ENCODE measurements at places on chromosomes 11 and 22. TPM values are rescaled to one million over a fixed set of nuclear protein-coding genes. Genes with fewer than 3 reads are reported as not detected.

GRCh38 chr11:133966921-133967598 is 10.3 kb upstream of the IGSF9B start:
- DNase-seq, result no peak
- peaks cover 6% of the 10 kb centered on the region for H3K4me1 ChIP-seq
- no peak overlapping the region for H3K27ac ChIP-seq
- H3K27me3 ChIP-seq, result peaks cover 27% of the 10 kb centered on the region
- H3K36me3 ChIP-seq, result no peaks in the 10 kb centered on the region

DNA sequence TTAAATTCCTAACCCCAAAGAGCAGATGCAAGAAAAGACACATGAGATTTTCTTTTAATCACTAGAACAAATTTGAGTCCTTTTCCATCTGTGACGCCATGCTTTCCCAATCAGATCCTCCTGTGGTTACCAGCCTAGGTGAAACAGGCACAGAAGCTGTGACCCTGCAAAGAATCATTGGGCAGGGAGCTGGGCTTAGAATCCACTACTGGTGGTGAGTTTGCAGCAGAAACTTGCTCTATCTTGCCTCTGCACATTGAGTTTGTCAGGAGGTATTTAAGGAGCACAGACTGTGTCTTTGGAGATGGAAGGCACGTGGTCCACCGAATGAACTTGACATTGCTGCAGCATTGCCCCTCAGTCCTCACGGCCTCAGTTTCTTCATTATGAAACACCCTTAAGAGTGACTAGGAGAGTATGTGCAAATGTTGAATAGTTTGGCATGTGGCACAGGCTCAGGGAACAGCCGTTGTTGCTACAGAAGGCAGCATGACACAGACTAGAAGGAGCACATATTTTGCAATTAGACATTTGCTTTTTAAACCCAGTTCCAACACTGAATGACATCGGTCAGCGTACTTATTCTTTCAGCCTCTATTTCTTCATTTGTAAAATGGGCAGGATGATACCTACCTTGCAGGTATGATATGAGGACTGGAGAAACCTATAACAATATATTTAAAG is 127.6 kb downstream of the DBX1 start:
- H3K4me1 ChIP-seq, result no peaks in the 10 kb centered on the region
- DNase-seq, result no peak
- H3K4me3 ChIP-seq, result no peak overlapping the region
- H3K36me3 ChIP-seq, result no peaks in the 10 kb centered on the region

DNA sequence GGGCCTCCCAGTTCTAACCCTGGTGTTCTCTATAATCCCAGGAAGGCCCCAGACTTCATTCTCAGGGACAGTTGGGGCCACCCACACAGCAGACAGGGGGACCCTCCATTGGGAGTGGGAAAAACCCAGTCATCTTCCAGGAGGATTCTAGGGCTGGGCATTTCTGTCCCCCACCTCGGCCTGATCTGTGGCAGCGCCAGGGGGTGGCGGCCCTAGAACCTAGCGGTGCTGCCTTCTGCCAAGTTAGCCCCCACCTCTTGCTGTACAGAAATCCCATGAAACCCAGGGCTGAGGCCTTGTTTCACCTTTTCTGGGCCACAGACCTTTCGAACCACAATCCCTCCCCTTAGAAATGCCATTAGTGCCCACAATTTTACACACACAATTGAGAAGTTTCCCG is 9.6 kb downstream of the CHST1 start:
- H3K4me3 ChIP-seq, result no peak overlapping the region
- H3K27me3 ChIP-seq, result peaks cover 10% of the 10 kb centered on the region
- no peaks in the 10 kb centered on the region for H3K4me1 ChIP-seq
- H3K27ac ChIP-seq, result no peak overlapping the region

DNA sequence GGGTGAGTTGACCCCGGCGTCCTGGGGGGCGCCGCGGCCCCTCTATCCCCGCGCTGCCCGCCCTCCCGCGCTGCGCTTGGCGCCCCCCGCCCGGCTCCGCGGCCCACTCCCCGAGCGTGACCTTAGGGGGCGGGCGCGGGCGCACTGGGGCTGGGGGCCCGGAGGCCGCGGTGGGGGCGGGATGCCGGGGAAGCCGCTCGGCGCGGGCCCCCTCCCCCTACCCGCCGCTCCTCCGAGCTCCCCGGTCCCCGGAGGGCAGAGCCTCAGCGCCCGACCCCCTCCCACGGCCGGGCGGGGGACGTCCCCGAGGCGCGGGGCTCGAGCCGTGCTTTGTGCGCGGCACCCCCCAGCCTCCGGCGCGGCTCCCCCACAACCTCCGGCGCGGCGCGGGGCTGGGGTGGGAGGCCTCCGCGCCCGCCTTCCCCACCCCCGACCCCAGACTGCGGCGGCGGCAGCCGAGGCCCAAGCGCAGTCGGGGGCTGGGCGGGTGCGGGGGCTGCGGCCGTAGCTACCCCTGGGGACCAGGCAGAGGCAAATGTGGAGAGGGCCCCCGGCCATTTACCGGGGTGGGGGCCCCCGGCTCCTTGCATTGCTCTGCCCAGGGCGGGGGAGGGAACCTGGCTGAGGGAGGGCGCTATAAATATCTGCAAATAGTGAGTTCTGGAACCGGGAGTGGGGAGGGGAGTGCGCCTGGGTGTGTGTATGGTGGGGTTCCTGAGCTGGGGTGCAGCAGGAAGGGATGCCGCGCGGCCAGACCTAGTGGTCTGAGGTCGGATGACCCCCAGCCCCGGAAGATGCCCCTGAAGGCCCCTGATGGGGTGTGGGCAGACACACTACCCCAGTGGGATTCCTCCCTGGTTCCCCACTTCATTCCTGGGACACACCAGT is 988 bp downstream of the MGAT3 start:
- no peak for DNase-seq
- peak overlapping the region; percentile 49 for H3K4me3 ChIP-seq
- H3K36me3 ChIP-seq, result peaks cover 6% of the 10 kb centered on the region
- peaks cover 12% of the 10 kb centered on the region for H3K4me1 ChIP-seq

DNA sequence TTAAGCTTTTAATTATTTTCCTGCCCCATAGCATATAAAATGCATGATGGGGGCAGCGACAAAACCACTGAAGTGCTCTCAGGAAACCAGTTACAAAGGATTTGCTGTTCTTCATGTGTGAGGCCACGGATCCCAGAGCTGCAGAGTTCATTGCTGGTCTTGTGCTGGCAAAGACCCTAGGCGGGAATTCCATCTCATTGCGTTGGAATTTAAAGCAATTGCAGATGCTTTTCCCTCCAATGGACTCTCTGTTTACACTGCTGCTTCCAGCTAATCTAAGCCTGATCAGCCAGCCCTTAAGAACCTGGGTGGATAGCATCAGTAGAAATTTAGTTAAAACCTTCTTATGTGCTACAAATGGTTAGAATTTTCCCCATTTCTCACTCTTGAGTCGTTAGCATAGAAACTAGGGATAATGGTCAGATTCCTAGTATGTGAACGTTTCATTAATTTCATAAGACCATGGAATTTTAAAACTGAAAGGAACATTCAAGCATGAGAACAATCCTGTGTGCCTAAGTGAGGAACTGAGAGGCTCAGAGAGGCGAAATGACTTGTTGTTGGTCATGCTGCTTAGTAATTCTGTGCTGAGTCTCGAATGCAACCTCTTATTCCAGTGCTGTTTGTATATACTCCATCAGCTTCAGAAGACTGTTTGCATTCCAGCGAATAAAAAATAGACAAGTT is 36.1 kb upstream of the ADSL start:
- H3K4me3 ChIP-seq, result no peak overlapping the region
- H3K36me3 ChIP-seq, result peaks cover 27% of the 10 kb centered on the region
- no peak overlapping the region for H3K27ac ChIP-seq

DNA sequence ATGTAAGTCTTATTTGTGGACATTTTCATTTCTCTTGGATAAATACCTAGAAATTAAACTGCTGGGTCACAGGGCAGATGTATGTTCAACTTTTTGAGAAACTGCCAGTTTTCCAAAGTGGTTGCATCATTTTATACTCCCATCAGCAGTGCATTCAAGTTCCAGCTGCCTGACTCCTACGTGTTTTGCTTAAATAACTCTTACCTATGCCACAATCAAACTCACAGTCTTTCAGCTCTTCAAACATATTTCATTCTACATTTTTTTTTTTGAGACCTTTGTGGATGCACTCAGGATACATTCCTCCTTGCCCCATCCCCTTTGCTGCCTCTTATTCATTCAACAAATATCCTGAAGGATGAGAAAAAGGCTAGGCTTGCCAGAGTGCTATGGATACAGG is 9.2 kb downstream of the TCF20 start:
- no peak for DNase-seq
- no peak overlapping the region for H3K27ac ChIP-seq
- H3K4me3 ChIP-seq, result no peak overlapping the region
- no peaks in the 10 kb centered on the region for H3K27me3 ChIP-seq

- no peak for DNase-seq
- H3K27me3 ChIP-seq, result peaks cover 18% of the 10 kb centered on the region
- no peaks in the 10 kb centered on the region for H3K36me3 ChIP-seq
Observed at GRCh38 chr11:45252877-45253276, 33.3 kb downstream of the SYT13 start.

- H3K4me1 ChIP-seq, result peaks cover 38% of the 10 kb centered on the region
- H3K4me3 ChIP-seq, result no peak overlapping the region
- no peak for DNase-seq
Observed at GRCh38 chr11:75145196-75145971, 5.5 kb upstream of the SLCO2B1 start.

DNA sequence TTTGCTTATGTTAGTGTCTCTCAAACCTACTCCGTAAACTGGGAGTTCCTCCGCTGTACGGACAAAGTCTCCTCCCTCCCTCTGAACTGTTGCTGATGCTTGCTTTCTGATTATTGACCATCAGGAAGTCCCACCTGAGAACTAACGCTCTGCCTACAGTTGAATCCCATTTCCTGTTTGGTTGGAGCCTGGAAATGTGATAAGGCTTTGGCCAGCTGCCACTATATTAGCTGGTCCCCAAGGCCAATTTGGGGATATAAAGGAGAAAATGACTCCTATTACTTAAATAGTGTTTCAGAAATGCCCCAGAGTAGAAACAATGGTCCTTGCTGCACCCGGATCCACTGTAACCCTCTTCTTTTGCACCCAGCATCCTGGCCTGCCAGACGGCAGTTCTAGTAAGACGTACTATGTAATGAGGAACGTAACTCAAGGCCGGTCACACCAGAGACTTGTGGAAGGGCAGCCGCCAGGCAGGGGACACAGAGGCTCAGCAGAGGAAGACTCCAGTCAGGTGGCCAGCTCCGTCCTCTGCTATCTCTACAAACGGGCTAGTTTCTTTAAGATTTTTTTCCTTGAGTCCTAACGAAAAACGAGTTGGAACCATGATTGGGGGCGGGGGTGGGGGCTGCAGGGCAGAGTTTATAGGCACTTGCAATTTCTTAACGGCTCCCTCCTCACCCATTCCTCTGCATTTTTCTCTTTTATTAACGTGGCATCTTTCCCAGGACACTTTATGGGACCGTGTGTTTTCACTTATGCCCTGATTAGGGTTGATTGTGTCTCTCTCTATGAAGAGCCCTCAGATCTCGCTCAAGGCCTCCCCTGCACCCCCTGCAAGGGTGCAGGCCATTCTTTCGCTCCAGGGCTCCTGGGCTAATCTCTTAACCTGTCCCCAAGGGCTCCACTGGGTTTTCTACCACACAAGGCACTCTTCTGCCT is 72.8 kb upstream of the CDON start:
- no peak overlapping the region for H3K4me3 ChIP-seq
- no peaks in the 10 kb centered on the region for H3K36me3 ChIP-seq
- no peak overlapping the region for H3K27ac ChIP-seq
- no peaks in the 10 kb centered on the region for H3K4me1 ChIP-seq
- H3K27me3 ChIP-seq, result peaks cover 26% of the 10 kb centered on the region

GRCh38 chr11:72736452-72737069 is 15.6 kb downstream of the ARAP1 start:
- H3K27ac ChIP-seq, result peak overlapping the region; percentile 96
- DNase-seq, result peak; percentile 88
- peaks cover 69% of the 10 kb centered on the region for H3K4me1 ChIP-seq
- no peaks in the 10 kb centered on the region for H3K27me3 ChIP-seq
- peak overlapping the region; percentile 84 for H3K4me3 ChIP-seq

DNA sequence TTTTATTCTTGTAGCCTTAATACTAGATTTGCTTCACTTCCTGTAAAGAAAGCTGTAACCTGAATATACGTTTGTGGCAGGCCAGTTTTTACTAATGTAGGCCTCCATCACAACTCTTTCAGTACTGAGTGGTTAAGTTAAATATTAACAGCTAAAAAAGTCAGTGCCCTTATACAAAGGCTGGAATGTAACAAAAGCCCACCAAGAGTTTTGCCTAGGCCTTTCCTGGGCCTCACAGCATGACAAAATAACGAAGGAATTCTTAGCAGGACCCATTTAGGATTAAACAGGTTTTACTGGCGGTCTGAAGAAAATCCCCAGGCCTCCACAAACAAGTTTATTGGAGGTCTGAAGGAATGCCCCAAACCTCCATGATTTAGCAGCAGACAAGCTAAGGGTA is 43.7 kb downstream of the PIWIL3 start:
- peaks cover 17% of the 10 kb centered on the region for H3K27me3 ChIP-seq
- no peak overlapping the region for H3K27ac ChIP-seq
- H3K36me3 ChIP-seq, result no peaks in the 10 kb centered on the region
- no peak overlapping the region for H3K4me3 ChIP-seq
- DNase-seq, result no peak

DNA sequence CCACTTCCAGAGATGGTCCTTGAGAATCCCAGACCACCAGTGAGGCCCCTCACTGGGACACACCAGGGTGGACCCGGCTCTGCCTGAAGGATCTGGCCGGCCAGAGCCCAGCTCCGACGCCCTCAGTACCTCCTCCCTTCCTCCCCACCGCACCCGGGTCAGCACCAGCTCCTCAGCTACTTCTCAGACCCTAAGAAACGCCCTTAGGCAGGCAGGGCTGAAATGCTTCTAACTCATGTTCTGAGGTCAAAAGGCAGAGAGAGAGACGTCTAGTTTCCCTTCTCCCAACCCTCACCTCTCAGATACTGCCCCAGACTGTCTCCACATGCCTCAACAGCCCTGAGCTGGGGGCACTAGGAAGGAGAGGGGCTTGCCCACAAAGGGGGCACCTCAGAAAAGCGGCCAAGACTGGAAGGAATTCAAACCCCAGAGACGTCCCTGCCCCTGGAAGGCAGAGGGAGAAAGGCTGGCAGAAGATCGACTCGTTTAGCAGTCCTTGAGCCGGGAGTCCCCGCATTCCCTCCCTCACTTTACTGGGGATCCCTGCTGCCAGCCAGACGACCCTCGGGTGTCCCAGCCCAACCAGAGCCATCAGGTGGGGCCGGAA is 539 bp downstream of the USH1C start:
- H3K27me3 ChIP-seq, result peaks cover 37% of the 10 kb centered on the region
- H3K4me3 ChIP-seq, result no peak overlapping the region
- H3K4me1 ChIP-seq, result peaks cover 2% of the 10 kb centered on the region

- no peaks in the 10 kb centered on the region for H3K4me1 ChIP-seq
- no peak overlapping the region for H3K4me3 ChIP-seq
- DNase-seq, result no peak
- no peaks in the 10 kb centered on the region for H3K36me3 ChIP-seq
- no peaks in the 10 kb centered on the region for H3K27me3 ChIP-seq
Observed at GRCh38 chr11:1297011-1297575, 12.3 kb downstream of the TOLLIP start.

Gene APOL1
- 129 TPM for total RNA-seq

Gene RAB36
- total RNA-seq, result 2.1 TPM

Gene MMP11
- total RNA-seq, result not detected

Gene MISFA
- total RNA-seq, result 3.2 TPM

Gene CASP4
- total RNA-seq, result 211 TPM

Gene BATF2
- not detected for total RNA-seq

Gene TIGD3
- total RNA-seq, result 0.59 TPM
